Upper lobe of right lung (tissue), 1 donor: ENCODE measurements at places on chromosomes 5 and 9. TPM values are rescaled to one million over a fixed set of nuclear protein-coding genes. Genes with fewer than 3 reads are reported as not detected.

Gene CA9
- total RNA-seq = 0.55 TPM

Gene CDH9
- total RNA-seq = not detected

Gene ALDH1A1
- 212 TPM for total RNA-seq

Gene NSG2
- total RNA-seq = not detected

Gene SPINK6
- total RNA-seq = not detected

Gene CD14
- total RNA-seq = 127 TPM

Gene DRD1
- 0.58 TPM for total RNA-seq

Gene PLEKHG4B
- total RNA-seq = 2.0 TPM

Gene IRF1
- total RNA-seq = 59.5 TPM

Gene LAMC3
- total RNA-seq = 28.5 TPM

Gene HTR4
- 0.43 TPM for total RNA-seq

Gene SLC6A7
- total RNA-seq = not detected
